ENCODE measurements at places on chromosomes 7 and 10.

- DNase-seq, result peak; percentile 25
Observed at GRCh38 chr7:152504367-152504766, 68.6 kb upstream of the KMT2C start.

DNA sequence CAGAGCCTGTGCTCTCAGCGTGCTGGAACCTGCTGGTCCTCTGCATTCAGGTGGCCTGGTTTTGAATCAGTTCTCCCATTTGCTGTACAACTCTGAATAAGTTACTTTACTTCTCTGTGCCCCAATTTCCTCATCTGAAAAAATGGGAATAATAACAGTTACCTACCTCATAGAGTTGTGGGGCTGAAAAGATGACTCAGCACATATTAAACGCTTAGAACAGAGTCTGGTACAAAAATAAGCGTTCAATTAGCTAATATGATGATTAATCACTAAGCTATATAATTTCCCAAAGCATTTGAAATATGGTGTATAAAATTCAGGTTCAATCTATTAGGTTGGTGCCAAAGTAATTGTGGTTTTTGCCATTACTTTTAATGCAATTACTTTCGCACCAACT, 259.1 kb downstream of the PRPF18 start:
- peak; percentile 29 for DNase-seq

- no peak for DNase-seq
Observed at GRCh38 chr10:29563420-29564035, 71.2 kb downstream of the SVIL start.

DNA sequence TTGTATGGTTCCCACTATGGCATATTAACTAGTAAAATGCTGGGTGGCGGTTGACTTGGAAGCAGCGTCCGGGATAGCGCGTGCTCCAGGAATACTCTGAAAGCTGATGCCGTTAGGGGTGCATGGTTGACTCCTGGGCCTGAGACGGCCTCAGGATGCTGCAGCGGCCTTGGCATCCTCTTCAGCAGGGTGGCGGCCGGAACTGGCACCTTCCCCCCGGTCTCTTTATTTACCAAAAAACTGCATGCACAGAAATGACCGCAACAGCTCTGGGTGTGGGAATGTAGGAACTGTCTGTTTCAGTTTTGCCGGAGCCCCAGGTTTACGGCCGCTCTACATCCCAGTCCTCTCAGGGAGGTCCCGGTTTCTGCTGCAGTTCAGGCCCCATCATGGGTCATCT, 28.8 kb downstream of the PFKP start:
- DNase-seq, result no peak

GRCh38 chr7:141920281-141920680, 4.1 kb downstream of the OR9A4 start:
- peak; percentile 89 for DNase-seq

DNA sequence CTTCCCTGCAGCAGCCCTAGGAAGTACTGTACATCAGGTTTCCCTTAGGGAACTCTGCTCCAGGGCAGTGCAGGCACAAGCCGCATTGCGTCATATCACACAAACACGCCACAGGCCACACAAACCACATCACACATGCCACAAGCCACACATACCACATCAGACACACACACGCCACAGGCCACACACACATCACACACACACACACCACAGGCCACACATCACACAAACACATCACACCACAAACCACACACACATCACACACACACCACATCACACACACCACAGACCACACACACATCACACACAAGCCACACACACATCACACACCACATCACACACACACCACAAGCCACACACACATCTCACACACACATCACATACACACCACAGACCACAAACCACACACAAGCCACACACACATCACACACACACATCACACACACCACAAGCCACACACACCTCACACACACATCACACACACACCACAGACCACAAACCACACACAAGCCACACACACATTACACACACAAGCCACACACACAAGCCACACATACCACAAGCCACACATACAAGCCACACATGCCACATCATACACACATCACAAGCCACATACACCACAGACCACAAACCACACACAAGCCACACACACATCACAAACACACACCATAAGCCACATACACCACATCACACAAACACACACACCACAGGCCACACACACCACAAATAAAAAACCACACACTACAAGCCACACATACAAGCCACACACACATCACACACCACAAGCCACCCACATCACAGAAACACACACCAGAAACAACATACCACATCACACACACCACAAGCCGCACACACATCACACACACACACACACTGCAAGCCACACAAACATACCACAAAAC, 53.4 kb downstream of the TMEM209 start:
- DNase-seq, result no peak

GRCh38 chr10:27072436-27073114, 27.7 kb downstream of the ANKRD26 start:
- DNase-seq, result no peak

DNA sequence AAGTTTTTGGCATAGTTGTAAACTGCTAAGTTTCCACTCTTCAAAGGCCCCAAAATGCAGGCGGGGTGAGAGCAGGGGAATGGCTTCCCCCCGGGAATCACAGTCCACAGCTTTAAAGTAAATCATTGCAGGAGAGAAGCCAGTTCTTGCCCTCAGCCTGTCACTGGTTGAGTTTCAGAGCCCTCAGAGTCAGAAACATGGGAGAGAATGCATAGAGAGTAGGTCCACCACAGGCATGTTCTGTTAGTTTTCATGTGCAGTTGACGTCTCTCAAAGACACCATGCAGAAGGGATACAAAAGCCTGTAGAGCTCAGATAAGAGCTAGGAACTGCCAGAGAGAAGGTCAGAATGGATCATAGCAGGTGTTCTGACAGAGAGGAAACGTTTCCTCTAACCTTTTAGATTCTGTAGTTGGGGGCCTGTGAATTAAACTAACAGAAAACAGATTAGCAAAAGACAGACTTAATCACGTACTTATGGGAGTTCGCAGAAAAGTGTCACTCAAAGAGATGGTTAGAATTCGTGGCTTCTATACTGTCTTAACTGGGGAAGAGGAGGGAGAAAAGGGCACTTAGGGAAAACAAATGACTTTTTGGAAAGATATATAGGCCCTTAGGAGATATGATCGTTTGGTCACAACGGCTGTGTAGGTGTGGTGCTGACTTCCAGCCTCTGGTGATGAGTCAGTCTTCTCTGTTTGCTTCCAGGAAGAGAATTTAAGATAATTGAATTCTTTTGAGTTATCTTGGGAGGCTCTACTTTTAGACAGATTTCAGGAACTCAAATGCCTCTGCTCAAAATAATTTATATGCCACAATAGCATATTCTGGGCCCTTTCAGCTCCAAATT, 48.0 kb upstream of the MSRB2 start:
- peak; percentile 41 for DNase-seq

DNA sequence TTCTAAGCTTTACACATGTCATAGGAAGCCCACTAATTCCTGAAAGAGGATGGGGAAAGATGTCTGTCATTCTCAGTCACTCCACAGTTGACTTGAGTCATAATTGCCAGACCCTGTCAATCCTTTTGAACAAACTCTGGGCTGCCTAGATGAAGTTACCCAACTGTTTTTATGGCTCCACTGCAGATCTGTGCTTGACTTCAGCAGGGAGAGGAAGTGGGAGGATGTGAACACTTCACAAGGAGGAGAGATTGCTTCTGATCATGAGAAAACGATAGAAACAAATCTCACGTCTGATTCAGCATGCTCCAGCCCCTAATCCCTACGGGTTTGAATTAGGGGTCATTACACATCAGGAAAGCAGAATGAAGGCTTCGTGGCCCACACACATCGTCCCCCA, 596.6 kb upstream of the CELF2 start:
- DNase-seq, result no peak

- DNase-seq, result no peak
Observed at GRCh38 chr10:5076615-5077014, 17.6 kb upstream of the AKR1C3 start.

DNA sequence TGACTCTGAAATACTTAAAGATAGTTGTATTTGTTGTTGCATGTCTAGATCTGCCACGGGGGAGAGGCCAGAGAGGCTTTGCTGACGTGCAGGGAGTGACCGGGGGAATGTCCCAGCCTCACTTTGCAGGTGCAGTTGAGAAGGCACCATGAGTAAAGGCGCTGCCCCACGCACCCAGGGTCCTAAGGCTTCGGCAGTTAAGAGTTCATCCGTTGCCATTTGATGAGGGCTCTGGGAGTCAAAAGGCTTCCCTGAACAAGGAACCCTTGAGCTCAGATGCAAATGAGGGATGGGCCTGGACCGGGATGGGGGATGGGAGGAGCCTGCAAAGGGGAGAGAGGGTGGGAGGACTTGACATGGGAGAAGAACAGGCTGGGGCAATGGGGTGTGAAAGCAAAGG, 20.4 kb downstream of the PPP2R2D start:
- peak; percentile 87 for DNase-seq

- DNase-seq, result no peak
Observed at GRCh38 chr10:5963591-5963990, 13.8 kb downstream of the IL15RA start.

- DNase-seq, result peak; percentile 21
Observed at GRCh38 chr10:813286-813685, 118.2 kb downstream of the LARP4B start.

DNA sequence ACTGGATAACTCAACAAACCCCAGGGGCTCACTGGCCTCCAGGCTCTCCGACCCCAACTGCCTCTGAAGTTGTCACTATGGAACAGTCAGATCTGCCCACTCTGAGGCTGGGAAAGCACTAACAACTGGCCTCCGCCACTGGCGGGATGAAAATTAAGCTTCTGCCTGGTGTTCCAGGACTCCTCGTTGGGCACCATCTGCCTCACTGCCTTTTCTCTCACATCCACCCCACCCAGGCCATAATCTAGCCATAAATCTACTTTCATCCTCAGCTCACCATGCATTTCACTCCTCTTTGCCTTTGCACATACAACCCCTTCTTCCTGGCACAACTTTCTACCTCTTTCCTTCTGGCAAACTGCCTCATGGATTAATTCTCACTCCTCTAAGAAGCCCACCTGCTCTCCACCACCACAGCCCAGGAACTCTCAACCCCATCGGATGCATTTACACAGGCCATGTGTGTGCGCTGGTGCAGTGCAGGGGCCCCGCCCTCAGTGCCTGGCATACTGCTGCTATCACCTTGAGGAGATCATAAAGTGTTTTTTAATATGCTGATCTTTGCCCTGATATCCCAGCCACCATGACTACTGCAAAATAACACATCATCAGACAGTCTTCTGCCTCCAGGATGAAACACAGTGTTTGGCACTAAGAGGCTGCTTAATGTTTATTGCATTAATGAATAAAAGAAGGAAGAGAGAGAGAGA, 4.0 kb downstream of the CDHR1 start:
- DNase-seq, result no peak

- DNase-seq, result no peak
Observed at GRCh38 chr10:98030991-98031431, 590 bp upstream of the CRTAC1 start.

GRCh38 chr10:105650306-105650705, 1009.2 kb downstream of the SORCS3 start:
- DNase-seq, result no peak

DNA sequence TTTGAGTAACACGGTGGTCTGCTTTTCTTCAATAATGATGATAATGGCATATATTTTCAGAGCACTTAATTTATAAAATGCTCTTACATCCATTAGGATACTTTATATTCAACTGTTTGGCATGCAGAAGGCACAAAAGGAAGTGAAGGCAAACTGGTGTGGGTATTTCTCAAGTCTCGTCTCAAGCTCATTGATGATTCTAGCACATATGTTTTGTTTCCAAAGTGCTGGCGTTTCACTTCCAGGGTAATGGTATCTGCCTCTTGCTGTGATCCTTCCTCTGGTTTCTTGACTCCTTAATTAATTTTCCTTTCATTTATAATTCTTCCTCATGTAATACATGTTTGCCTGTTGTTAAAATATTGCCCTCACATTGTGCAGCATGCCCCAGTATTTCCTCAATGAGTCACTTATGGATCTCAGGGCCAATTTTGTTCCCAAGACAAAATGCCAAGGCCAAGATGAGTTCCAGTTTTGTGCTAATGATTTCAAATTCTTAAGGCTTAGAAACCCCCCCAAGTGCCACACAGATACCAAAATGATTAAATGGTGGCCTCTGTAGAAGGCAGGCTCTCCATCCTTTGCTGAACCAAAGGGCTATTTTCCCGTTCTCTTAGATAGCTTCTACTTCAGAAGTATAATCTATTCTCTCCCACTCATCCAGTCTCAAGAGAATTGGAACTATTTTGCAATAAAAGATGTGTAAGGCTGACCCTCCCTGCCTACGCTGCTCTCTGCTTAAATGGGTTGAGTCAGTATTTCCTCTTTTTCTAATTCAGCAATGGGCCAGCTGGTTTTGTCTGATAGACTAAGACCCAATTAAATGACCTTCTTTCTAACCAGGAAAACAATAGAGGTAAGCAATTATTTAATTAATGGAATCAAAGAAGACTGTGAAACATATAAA, 171.2 kb downstream of the ZNF365 start:
- DNase-seq, result peak; percentile 29

DNA sequence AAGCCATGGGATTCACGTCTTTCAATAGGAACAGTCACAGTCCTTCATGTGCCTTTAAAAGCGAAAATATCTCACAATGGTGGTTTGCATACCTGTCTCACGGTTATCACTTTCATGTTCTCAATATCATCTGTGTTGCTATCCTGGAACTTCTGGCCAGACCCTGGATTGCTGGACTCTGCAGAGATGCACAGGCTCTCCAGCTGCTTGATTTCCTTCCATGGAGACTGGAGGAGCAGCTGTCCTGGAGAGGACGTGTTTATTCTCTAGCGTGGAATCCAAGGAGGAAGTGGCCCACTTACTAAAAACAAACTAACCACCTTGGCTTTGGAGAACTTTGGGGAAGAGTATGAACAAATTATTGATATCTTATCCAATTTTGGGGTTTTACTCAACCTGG, 16.5 kb downstream of the BTBD16 start:
- DNase-seq, result no peak

DNA sequence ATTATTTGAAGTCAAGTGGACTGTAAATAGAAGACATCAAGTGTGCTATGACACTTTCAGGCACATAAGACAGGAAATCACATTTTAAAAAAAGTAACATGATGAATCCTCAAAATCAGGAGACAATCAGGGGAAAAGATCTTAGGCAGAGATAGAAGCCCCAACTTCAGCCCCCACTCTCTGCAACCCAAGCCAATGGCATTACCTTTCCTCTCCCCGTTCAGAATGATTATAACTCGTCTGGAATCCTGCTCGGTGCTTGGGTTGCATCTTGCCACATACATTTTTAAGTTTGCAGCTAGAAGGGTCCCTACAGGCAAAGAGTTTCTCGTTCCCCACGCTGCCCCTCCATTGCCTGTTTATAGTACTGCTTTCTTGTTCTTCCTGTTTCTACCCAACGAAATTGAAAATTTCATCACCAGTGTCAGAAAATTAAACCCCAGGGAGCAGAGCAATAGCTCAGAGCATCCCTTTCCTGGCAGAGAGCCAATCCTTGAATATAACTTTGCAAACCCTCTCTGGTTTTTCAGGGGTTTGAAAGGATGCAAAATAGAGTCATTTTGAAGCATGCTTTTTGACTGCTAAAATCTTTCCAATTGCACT, 260.5 kb upstream of the AOAH start:
- no peak for DNase-seq

GRCh38 chr10:119769886-119770285, 44.0 kb downstream of the INPP5F start:
- DNase-seq, result peak; percentile 78
